ENCODE measurements at places on chromosomes 5 and 9. TPM values are rescaled to one million over a fixed set of nuclear protein-coding genes. Genes with fewer than 3 reads are reported as not detected.
A peak's percentile ranks its signal among the peaks of the same experiment; 100 is the strongest.

DNA sequence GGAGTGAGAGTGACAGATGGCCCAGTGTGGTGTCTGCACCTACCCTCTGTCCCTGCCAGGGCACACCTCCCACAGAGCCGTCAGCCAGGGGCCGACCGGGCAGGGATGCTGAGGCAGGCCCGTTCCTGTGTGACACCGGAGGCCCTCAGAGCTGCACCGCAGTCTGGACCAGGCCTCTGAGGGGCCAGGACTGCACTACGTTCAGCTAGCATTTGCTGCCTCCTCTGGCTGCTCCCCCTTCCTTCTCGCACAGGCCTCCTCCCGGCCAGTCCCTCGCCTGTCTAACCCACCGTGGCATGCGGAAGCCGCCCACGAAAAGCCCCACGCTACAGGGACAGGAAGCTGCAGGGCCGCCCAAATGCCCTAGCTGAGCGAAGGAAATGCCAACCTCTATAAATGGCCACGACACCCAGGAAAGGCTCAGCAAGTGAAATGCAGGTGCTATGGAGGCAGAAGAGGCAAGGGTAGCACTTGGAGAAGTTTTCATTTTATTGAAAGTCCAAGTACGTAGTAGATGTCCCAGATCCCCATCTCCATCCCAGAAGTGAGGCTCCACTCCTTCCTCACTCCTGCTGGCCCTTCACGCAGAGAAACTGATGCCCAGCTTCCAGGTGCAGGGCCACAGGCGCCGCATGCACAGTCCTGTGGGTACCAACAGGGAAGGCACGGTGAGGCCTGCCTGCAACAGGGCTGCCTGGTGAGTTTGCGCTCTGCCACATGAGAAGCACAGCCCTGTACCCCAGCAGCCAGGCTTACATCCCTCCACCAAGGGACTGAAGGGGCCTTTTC, 38.7 kb downstream of the MAPK9 start:
- DNase-seq: no peak

DNA sequence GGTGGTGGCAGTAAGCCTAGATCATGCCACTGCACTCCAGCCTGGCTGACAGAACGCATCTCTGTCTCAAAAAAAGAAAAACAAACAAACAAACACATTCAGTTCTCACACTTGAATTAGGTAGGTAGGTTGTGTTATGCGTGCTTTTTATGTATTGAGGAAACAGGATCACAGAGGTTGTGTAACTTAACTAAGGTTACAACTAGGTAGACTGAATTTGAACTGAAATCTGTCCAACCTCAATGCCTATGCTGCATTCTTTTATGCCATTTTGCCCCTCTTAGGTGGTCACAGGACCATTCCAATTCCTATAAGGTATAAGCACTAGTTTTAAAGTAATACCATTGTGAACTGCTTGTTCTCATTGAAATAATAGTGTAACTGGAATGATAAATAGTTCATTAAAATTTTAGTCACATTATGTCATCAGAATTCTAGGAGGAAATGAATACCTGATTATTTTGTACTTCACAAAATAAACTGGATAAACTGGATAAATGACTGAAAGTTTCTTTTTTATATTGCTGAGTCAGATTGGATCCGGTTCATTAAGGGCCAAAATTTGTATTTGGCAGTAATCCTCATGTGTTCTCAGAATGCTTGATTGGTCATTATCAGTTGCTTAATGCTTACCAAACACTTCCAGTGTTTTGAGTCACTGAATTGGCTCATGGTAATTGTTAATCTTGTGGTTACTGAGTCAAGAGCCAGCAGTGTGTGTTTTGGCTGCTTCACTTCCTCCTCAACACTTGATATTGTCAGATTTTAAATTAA, 7.1 kb downstream of the UBAP1 start:
- peak; percentile 85 for DNase-seq

DNA sequence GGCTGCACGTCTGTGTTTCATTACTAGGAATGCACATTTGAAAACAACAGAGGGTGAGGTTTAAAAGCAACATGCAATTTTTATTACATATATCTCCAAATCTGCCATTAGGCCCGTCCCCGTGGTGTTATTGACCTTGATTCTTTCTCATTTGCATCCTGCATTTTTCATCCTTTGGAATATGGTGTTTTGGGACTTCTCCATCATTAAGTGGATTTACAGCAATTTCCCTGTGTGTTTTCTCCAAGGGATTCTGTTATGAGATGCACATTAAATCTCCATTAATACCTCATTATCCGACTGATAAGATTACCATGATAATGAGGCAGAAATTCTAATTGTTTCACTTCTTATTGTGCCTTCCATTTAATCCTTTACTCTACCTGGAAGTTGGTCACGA, 117.6 kb downstream of the GAPVD1 start:
- no peak for DNase-seq

DNA sequence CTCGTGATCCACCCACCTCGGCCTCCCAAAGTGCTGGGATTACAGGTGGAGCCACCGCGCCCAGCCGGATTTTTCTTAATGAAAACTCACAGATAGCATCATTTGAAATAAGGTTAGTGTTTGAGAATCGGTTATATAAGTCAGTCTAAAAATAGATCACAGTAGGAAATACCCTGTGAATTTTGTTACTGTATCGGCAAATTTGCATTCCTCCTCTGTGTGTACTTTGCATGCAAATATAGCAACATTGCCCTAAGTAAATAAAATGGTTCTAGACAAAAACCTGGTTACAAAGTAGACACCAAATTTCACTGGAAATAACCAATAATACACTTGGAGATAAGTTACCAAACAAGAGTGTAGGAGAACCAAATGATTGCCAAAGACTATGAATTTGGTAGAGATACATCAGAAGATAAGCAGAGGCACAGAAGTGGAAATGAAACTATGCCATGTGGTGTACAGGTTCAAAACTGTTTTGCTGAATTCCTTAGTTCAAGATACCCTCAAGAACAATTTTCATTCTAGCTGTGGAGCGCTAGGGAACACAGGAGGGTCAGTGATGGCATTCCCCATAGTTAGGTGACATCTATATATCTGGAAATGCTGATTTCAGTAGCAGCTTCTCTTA, 58.1 kb downstream of the ICE1 start:
- DNase-seq: no peak

GRCh38 chr9:131276891-131277286, 579 bp upstream of the FAM78A start:
- no peak for DNase-seq

- no peak for DNase-seq
These were observed 70.1 kb downstream of the KIAA1958 start for GRCh38 chr9:112556497-112557442.

- no peak for DNase-seq
These were observed 23.7 kb downstream of the RXRA start for GRCh38 chr9:134349936-134350335.

DNA sequence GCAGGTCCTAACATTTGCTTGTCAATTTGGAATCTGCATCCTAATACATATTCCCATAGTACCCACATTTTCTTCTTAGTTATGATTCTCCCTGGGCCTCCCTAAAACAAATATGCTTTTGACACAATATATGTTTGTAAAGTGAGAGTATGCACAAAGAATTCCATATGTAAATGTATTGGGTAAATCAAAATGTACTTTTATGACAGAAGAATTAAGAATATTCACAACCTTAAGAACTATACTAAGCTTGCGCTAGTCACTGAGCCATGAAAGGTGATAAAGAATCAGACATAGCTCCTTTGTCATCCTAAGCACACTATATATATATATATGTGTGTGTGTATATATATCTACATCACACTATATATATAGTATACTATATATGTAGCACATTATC, 438.5 kb downstream of the ACTL7B start:
- DNase-seq: no peak

- no peak for DNase-seq
These were observed 5.6 kb downstream of the TBC1D9B start for GRCh38 chr5:179901915-179902762.

GRCh38 chr9:85137696-85138095, 468.2 kb downstream of the NTRK2 start:
- DNase-seq: no peak

- peak; percentile 47 for DNase-seq
These were observed 27.5 kb downstream of the SPARC start for GRCh38 chr5:151659001-151659754.

The TRPM6 gene
- total RNA-seq: 0.05 TPM

The DBH gene
- not detected for total RNA-seq

The CDC20B gene
- 0.08 TPM for total RNA-seq

The TMEM215 gene
- total RNA-seq: not detected

The SHB gene
- 59.9 TPM for total RNA-seq

The CDH18 gene
- 7.0 TPM for total RNA-seq
